Heart left ventricle (tissue), 16 donors: ENCODE measurements at places on chromosomes 16 and 17.

GRCh38 chr17:2309338-2310154 lies 5.8 kb downstream of the SRR start:
- DNase-seq = no peak

GRCh38 chr17:19590451-19590850 lies 56.8 kb downstream of the SLC47A1 start:
- no peak for DNase-seq

DNA sequence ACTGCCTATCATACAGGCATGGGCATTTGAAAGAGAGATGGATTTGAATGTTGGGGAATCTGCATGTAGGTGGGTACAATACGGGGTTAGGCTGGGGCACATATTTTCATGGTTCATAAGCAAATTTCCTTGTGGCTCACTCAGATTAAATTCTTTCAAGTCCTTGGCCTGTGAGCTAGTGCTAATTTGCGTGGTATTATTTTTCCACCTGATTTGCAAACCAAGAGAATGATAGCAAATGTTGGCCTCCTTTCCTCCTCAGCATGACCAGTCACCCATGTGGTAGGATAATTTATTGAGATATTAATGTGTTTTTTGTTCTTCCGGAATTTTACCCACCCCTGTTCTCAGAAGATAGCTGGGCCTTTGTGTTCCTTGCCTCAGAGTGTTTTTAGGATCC lies 22.9 kb downstream of the FAM20A start:
- DNase-seq = no peak

DNA sequence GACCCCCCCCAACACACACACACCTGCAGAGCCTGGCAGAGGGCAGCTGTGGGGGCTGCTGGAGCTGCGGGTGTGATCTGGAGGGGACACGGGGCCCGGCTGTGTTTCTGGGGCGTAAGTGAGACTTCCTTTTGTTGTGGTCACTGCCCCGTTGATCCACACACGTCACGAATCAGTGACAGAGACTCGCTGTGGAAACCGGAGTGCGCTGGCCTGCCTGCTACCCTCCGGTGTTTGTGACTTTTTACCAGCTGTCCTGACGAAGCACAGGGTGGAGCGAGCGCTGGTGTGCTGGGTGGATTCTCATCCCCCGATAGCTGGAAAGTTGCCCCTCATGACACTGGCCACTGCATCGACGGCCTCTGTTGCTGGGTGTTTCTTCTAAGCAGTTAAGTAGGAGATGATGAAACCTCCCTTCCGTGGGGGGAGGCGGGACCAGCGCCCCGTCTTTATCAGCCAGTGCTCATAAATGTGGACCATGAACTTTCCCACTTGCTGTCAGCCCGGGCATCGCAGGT lies 2.3 kb downstream of the METRNL start:
- no peak for DNase-seq

DNA sequence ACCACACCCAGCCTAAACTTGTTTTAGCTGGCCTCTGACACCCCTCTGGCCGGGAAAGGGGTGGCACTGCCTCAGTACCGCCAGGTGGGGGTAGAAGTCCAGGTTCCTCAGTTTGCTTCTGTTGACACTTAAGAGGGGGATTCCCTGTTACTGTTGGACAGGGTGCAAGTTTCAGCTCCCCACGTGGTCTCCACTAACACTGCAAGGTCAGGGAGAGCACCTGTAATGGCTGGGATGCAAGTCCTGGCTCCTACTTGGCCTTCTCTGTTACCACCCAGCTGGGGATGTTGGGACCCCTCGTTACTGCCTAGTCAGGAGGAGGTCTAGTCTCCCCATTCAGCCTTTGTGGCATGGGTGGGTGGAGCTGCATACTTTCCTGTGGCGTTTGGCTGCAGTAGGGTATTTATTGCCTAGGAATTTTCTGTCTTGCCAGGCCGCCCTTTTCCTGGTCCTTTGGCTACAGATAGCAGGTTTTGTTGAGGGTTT lies 10.6 kb upstream of the MFAP4 start:
- DNase-seq = no peak

DNA sequence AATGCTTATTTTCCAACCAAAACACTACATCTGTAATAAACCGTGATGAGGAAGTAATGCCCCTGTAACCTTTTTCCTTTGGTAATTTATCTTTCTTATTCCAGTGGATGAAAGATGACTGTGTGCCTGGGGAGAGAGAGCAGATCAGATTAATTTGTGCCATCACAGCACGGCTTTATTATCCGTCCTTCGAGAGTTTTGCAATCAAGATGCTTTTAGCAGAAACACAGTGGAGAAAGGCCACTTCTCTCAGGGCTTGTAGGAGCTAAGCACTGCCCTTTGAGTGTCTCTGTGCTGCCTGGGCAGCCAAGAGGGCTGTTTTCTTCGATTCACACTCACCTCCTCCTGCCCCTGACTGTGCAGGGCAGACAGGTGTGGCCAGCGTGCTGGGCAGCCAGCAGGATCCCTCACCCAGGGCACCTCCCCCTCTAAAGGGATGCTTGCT lies 190.2 kb downstream of the PRKCA start:
- no peak for DNase-seq

DNA sequence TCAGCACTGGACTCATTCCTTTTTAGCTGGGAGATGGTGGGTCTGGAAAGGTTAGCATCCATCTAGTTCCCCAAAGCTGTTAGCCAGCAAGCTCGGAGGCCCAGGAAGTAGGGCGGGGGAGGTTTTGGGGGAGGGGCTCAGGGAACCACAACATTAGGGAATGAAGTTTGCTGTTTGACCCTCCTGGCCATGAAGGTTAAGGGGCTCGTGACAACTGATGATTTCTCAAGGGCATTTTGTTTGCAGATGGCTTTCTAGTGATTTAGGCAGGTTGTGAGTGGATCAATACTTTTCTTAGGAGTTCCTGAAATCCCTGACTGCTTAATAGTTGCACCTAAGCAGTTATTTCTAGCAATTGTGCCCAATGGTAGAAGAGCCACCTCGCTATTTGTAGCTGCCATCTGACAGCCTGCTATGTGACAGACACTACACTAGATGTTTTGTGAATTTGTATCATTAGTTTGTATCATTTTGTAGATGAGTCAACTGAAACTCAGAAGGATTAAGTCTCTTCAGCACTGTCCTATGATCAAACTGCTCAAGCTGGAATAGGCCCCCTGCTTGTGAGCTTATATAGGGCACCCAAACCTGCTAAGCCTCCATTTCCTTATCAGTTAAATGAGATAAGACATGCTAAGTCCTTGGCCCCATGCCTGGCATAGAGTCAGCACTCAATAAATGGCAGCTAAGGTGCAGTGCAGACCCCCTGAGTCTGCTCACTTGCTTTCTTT lies 146.4 kb downstream of the IRX3 start:
- DNase-seq = no peak

- no peak for DNase-seq
Observed at GRCh38 chr17:56297184-56297583, 143.9 kb downstream of the ANKFN1 start.

GRCh38 chr16:29784901-29785500 lies 5.5 kb upstream of the KIF22 start:
- DNase-seq = peak; percentile 81

- no peak for DNase-seq
Observed at GRCh38 chr17:70405492-70406220, 236.3 kb downstream of the KCNJ2 start.

GRCh38 chr17:39195568-39196160 lies 1.8 kb downstream of the CACNB1 start:
- DNase-seq = no peak

- no peak for DNase-seq
Observed at GRCh38 chr17:64520359-64520758, 13.6 kb downstream of the CEP95 start.

GRCh38 chr16:2037647-2038381 lies 9.8 kb downstream of the NTHL1 start:
- DNase-seq = no peak

DNA sequence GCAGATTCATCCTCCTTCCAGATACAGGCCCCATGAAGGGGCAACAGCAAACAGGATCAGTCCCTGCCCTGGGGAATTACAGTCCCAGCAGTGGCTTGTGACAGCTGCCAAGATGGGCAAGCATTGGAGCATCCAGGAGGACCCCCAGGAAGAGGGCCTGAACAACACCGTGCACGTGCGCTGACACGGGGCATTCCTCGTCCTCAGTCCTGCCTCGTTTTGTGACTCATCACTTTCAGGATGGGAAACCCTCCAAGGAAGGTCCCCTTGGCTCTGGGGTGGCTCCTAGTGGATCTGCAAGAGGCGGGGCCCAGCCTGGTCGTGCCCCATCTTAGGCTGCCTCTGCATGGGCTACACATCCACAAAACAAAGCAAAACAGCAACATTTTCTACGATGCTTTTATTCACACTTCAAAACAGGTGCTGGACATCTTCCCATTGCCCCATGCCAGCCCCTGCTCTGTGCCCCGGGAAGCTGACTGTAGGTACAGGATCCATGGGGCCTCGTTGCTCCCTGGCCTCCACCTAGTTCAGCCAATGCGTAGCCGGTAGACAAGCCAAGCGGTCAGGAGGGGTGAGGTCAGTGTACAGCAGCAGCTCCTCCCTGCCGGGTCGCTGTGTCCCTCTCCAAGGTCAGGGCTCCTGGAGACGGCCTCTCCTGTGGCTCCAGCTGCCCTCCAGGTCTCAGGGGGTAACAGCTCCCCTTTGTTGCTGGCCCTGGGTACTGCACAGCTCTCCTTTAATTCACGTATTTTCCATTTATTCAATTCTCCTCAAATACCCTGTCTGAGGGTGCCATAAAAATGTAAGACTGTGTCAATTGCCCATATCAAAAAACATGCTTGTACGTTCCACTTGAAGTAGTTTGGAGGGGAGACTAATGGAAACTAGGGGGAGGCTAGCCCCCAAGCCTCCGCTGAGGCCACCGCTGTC lies 32.2 kb downstream of the ACTG1 start:
- peak; percentile 60 for DNase-seq

DNA sequence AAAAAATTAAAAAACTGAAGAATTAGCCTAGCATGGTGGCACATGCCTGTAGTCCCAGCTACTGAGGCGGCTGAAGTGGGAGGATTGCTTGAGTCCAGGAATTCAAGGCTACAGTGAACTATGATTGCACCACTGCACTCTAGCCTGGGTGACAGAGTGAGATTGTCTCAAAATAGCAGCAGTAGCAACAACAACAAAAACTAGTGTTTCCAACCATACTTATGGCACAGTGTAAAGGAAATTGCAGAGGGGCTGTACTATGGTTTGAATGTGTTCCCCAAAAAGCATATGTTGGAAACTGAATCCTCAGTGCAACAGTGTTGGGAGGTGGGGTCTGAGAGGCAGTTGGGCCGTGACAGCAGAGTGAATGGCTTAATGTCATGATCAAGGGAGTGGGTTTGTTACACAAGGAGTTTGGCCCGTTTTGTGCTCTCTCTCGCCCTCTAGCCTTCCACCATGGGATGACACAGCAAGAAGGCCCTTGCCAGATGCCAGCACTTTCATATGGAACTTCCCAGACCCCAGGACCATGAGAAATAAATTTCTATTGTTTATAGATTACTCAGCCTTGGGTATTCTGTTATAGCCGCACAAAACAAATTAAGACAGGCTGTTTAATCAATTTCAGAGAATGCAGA lies 70.0 kb downstream of the PGS1 start:
- no peak for DNase-seq

GRCh38 chr16:54787045-54787444 lies 143.6 kb upstream of the IRX5 start:
- no peak for DNase-seq

- no peak for DNase-seq
Observed at GRCh38 chr16:88503374-88503770, 50.3 kb downstream of the ZFPM1 start.

DNA sequence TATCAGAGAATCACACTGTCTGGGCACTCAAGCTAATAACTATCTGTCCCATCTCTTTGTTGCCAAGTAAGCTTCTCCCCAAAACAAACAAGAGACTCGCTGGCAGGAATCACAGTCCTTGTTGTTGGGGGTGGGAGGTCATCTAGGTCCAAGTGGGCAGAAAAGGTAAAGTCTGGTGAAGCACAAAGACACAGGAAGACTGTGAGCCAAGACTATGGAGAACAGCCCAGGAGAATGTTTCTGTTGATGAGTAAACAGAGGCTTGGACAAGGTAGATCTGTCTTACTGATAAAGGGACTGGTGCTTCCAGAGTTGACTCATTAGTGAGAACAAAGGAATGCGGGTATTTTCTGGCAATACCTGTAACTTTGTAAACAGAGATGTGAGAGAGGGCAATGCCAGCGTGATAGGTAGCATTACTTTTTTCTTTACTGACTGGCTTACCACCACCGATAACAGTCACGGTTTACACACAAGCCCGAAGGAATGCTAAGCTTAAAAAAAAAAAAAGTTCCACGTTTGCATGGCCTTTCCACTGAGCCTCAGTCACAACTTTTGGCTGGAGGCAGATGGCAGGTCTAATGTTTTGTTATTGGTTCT lies 11.5 kb upstream of the MMD start:
- no peak for DNase-seq

- DNase-seq = no peak
Observed at GRCh38 chr17:83182620-83183101, 103.3 kb downstream of the METRNL start.

DNA sequence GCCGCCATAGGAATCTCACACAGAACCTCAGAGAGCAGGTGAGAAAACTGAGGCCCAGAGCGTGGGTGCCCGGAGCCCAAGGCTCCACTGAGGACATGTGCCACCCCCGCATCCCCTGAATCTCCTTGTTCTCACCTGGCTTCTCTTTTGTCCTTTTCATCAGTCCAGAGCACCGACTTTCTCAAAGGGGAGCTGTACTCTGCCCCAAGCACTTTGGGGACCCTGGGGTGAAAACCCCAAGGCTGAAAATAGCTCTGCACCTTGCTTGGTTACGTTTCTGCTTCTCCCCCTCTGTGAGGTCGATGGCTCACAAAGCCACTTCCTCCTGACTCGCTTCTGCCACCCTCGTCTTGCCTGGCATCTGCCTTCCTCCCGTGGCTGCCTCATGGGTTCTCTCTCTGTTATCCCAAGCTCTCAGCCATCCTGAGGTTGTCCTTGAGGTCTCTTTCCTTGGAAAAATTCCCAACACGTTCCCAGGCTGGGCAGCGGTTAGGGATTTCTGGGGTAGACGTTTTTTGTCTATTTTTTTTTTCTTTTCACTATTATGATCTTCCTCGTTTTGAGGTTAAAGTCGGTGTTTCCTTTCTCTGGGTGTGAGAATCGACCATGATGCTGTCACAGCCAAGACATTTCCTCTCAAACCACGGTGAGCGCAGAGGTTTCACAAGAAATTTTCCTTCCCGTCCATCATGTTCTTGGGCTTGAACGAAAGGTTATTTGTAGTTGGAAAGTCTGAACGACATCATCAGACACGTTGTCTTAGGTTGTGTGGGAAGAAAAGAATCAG lies 37.2 kb downstream of the IRF8 start:
- DNase-seq = no peak

- DNase-seq = no peak
Observed at GRCh38 chr17:59370593-59371299, 39.3 kb downstream of the YPEL2 start.

- DNase-seq = no peak
Observed at GRCh38 chr16:90047714-90048346, 28.6 kb upstream of the DBNDD1 start.

DNA sequence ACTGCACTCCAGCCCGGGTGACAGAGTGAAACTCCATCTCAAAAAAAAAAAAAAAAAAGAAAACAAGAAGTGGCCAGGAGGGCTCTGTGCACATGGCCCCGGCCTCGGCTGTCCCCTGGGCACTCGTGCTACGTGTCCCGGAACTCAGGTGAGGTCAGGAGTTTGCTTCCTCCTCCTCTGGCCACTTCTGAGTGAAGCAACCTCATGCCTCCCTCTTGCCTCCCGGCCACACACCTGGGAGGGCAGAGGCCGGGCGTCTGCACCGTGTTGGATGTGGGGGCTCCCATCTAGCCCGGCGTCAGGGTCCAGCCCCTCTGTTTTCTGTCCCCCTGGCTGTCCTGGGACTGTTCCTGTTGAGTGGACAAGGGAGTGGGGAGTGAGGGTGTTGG lies 22.2 kb downstream of the ASPSCR1 start:
- DNase-seq = no peak

- DNase-seq = no peak
Observed at GRCh38 chr17:72206376-72206775, 85.6 kb downstream of the SOX9 start.
